Keratinocyte (primary cell): ENCODE measurements at places on chromosomes 7 and 10. TPM values are rescaled to one million over a fixed set of nuclear protein-coding genes. Genes with fewer than 3 reads are reported as not detected.
A peak's percentile ranks its signal among the peaks of the same experiment; 100 is the strongest.

- DNase-seq, result no peak
These were observed 87.9 kb downstream of the EBF3 start for GRCh38 chr10:129875993-129876726.

Gene CARD11
- 4.1 to 7.2 TPM (median 4.3 TPM) in 3 replicates for polyA plus RNA-seq

- no peak for DNase-seq
These were observed 103.5 kb downstream of the HIPK2 start for GRCh38 chr7:139674341-139674740.

DNA sequence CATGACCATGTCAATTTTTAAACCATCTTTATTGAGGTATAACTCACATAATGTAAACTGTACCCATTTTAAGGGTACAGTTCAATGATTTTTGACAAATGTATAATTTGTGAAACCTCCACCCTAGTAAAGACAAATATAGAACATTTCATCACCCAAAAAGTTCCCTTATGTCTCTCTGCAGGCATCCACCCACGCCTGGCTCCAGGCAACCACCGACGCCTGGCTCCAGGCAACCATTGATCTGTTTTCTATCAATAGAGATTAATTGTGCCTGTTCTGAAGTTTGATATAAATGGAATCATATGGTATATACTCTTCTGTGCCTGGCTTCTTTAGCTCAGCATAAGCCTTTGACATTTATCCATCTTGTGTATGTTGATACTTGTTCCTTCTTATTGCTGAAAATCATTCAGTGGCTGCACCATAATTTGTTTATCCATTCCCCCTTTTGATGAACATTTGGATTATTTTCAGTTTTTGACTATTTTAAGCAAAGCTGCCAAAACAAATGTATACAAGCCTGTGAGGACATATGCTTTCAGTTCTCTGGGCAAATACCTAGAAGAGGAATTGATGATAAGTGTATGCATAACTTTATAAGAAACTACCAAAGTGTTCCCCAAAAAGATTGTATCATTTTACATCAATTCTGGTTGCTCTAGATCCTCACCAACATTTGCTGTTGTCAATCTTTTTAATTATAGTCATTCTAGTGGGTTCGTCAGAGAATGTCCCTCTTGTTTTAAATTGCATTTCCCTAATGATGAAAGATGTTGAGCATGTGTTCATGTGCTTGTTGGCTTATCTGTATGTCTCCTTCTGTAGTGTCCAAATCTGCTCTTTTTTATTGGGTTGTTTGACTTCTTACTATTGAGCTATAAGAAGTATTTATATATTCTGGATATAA lies 55.7 kb upstream of the HECTD2 start:
- no peak for DNase-seq

DNA sequence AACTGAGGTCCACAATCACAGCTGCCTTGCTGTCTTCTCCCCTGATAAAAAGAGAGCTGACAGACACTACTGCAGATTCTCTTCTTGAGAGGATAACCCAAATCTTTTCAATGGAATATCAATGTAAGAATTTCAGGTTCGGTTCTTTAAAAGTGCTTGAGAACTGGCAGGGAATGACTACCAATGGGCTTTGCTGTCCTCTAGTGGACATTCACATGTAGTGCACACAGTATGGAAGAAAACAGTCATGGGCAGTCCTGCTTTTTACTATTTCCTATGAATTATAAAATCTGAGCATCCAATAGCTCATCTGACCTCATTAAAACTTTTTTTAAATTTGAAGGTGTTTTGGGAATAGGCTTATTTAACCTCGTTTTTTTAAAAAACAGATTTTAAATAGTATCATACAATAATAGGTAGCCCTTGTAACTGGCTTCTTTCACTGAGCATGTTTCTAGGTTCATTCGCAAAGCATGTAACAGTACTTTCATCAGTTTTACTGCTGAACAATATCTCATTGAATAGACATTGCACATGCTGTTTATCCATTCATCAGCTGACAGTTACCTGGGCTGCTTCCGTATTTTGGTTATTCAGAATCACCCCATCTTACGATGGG lies 18.3 kb downstream of the FZD9 start:
- DNase-seq, result peak; percentile 19

DNA sequence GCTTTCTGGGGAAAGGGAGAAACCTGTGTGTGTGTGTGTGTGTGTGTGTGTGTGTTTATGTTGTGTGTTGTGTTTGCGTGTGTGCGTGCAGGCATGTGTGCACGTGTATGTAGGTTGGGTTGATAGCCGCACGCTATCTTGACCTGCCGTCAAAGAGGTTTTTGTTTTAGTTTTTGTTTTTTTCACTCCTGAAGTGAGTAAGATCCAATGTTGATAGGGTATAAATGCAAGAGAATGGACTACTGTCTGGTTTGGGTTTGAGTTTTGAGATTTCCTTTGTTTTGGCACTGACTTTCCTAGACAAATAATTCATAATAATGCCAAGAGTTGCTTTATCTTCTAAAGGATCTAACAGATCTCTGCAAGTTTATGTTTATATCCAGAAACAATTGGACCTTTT lies 27.8 kb downstream of the POU6F2 start:
- no peak for DNase-seq

GRCh38 chr7:111160297-111160696 lies 69.4 kb downstream of the LRRN3 start:
- DNase-seq, result no peak

Gene NRG3
- polyA plus RNA-seq, result not detected in 3 replicates

GRCh38 chr10:62050346-62050892 lies 148.9 kb downstream of the ARID5B start:
- DNase-seq, result no peak

- DNase-seq, result no peak
These were observed 64.4 kb downstream of the RAB18 start for GRCh38 chr10:27568196-27569175.

Gene RGR
- not detected in 3 replicates for polyA plus RNA-seq

Gene GSTO2
- 42.7 to 56.9 TPM (median 47.1 TPM) in 3 replicates for polyA plus RNA-seq

Gene HOXA6
- 0.52 to 0.72 TPM (median 0.54 TPM) in 3 replicates for polyA plus RNA-seq

DNA sequence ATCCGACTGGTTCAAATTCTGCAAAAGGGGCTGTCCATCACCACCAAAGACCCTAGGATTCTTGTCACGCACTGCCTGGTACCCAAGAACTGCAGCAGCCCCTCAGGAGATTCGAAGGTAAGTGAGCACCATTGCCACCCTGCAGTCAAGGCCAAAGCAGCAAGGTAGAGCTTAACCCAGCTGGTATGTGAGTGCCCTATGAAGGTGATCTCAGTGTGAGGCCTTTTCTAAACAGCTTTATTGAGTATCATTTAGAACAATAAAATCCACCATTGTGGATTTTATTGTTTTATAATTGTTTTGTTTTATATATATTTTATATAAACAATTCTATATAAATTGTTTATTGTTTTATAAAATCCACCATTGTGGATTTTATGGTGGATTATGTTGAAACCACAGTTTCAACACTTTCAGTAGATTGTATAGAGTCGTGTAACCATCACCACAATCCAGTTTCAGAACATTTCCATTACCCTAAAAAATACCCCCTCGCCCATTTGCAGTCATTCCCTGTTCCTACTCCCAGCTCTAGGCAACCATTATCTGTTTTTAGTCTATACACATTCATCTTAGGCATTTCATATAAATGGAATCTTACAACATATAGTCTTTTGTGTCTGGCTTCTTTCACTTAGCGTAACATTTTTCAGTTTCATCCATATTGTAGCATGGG lies 20.1 kb upstream of the CALU start:
- no peak for DNase-seq

Gene STEAP1
- 7.7 to 19.0 TPM (median 16.7 TPM) in 3 replicates for polyA plus RNA-seq

GRCh38 chr7:71824006-71824760 lies 588.0 kb downstream of the CALN1 start:
- no peak for DNase-seq

GRCh38 chr10:130065251-130065650 lies 45.4 kb downstream of the C10orf143 start:
- DNase-seq, result no peak

GRCh38 chr10:47311932-47312662 lies 10.2 kb upstream of the GDF2 start:
- no peak for DNase-seq

DNA sequence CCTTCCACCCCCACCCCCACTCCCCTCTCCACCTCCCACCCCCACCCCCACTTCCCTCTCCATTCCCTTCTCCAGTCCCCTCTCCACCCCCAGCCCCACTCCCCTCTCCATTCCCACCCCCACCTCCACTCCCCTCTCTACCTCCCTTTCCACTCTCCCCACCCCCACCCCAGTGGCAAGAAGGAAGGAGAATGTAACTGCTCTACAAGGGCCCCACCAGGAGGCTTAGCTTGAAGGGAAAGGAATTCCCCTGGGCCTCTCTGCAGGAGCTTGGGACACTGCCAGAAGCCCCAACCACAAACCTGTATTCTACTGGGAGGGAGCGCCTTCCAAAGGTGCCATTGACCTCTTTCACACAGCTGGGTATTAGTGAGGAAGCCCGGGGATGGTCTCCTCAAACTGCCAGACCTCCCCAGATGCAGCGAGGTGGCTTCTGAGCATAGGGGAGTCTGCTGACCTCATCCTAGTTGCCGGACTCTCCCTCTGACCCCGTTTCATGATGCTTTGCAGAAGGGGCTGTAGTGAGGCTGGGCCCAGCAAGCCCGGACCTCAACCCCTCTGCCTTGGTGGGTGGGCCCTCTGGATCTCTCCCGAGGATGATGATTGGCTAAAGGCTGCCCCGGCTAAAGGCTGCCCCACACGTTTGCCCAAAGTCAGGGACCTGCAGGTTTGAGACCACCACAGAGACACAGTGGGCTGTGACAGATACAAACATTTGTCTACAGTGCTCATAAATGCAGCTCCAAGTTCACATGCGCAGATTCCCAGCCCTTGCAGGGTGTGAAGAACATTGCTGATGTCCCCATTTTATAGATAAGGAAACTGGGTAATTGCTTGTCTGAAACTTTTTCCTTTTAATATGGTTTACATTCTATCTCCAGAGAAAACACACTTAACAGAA lies 2.9 kb downstream of the DEPP1 start:
- no peak for DNase-seq

DNA sequence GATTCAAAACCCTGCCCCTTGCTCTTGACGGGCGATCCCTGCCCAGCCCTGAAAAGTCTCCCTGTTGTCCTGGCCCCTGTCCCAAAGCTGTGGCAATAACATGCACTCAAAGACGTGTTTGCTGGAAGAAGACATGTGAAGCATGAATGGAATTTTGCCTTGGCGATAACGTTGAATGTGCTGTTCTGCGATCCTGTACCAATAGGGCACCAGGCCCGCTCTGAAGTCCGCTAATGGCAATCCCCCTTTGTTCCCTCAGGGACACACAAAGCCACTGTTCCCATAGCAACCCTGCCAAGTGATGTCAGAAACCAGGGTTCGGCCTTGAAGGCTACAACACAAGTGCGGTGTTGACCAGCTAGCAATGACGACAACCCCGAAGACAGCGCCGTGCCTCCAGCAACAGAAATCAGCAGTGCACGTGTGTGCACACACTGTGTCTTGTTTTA lies 284.6 kb downstream of the KLF6 start:
- DNase-seq, result peak; percentile 21

DNA sequence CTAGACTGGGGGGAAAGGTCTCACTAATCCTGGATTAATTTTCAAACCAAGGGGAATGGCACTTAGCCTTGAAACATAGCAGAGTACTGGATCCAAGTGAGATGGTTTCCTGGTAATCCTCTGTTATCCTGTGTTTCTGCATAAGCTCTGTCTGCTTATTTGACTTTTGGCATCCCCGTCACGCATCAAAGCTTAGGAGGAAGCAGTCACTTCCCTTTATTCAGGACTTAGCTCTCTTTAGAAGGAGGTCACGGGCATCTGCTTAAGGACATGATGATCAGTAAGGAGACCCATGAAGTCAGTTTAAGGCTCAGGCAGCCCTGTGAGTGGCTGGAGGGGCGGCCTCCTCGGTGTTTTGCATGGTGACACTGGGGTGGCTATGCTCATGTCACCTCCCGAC lies 30.0 kb downstream of the TSPAN15 start:
- DNase-seq, result no peak

Gene AFAP1L2
- polyA plus RNA-seq, result 36.8 to 52.5 TPM (median 40.4 TPM) in 3 replicates

Gene C10orf143
- 1.2 to 1.8 TPM (median 1.4 TPM) in 3 replicates for polyA plus RNA-seq

Gene PBLD
- 0.66 to 1.00 TPM (median 0.91 TPM) in 3 replicates for polyA plus RNA-seq

DNA sequence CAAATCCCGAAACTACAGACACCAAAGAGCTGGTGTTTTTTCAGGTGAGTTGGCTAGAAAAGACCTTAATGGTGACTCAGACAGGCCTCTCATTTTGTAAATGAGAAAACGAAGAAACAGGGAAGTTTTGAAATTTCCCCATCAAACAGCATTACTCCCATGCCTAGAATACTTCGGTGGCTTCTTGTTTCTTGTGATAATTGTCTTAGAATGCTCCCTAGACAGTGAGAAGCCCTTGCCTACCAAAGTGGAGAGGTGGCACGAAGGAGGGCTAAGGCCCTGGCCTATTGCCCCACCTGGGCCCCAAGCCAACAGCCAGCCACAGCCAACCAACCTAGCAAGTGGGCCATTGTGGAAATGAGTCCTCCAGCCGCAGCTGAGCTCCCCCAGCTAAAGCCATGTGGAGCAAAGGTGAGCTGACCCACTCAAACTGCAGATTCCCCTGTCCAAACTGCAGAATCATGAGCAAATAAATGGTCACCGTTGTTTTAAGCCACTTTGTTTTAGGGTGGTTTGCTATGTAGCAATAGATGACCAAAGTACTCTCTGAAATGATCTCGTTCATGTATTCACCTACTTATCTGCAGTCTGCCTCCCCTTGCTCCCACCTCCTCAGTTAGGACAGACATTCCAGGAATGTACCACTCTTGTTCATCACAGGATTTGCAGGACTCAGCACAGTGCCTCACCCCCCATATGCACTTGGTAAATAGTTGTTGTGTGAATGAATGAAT lies 97.7 kb upstream of the FGFR2 start:
- DNase-seq, result no peak

- no peak for DNase-seq
These were observed 34.0 kb downstream of the ADAP1 start for GRCh38 chr7:920351-921070.

- DNase-seq, result no peak
These were observed 255.6 kb upstream of the HABP2 start for GRCh38 chr10:113297226-113297625.

Gene DPP6
- not detected in 3 replicates for polyA plus RNA-seq

Gene LRRD1
- polyA plus RNA-seq, result 0.04 TPM in 2 of 3 replicates, not detected in the other

- DNase-seq, result peak; percentile 53
These were observed 432.7 kb upstream of the VSTM2A start for GRCh38 chr7:54109501-54109900.

Gene TUBB8
- 0.05 to 0.10 TPM in 2 of 3 replicates, not detected in the other for polyA plus RNA-seq

- no peak for DNase-seq
These were observed 386.5 kb upstream of the ANKRD30A start for GRCh38 chr10:36738738-36739431.

DNA sequence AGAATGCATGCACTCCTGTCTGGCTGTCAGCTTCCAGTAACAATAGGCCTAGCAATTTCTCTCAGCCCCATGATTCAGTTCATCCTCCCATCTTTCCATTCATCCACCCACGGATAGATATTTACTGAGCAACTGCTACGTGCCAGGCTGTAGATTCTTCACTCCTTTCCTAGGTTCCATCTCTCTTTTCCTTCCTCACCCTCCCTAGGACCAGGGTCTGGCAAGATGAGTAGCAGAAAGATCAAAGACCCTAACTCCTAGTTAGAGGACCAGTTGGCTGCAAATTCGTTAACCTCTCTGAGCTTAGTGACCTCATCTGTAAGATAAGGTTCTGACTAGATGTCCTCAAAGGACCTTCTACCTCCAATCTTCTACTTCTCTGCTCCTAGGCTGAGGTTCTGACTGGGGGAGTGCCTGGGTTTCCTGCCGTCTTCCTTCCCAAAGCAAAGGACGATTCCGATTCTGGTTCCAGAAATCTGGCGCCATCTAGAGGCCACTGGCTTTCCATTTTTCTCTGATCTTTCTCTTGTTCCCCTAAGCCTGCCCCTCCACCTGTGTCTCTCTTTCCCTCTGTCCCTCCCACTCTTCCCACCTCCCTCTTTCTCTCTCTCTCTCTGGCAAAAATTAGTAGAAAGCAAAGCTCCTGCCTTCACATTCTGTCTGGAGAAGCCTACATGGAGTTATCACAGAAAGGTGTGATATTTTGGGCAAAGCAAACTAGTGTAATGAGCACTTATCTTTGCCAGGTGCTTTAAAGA lies 26.2 kb downstream of the TBATA start:
- DNase-seq, result peak; percentile 36
